ENCODE measurements at places on chromosomes 12 and 14.

DNA sequence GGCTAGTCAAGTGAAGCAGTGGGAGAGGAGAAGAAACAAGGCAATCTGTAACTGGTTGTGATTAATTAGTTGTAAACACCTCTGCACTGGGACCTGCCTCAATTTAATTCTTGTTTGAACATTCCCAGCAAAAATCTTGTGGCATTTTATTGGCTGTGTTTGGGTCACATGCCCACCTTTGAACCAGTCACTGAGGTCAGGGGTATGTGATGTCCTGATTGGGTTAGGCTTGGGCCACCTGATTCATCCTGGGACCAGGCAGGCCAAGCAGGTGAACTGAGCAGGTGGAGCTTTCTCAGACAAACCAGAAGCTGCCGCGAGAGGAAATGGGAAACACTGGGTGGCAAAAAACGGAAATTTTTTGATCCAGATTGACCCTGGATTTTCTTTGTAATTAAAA, 72.5 kb downstream of the NEDD1 start:
- DNase-seq = no peak

- DNase-seq = no peak
Measured at GRCh38 chr14:74840603-74841030, 35.3 kb downstream of the PROX2 start.

GRCh38 chr12:124273630-124274029, 21.3 kb upstream of the RFLNA start:
- DNase-seq = peak; percentile 51

- DNase-seq = peak; percentile 46
Measured at GRCh38 chr14:71855399-71856036, 76.7 kb upstream of the RGS6 start.

DNA sequence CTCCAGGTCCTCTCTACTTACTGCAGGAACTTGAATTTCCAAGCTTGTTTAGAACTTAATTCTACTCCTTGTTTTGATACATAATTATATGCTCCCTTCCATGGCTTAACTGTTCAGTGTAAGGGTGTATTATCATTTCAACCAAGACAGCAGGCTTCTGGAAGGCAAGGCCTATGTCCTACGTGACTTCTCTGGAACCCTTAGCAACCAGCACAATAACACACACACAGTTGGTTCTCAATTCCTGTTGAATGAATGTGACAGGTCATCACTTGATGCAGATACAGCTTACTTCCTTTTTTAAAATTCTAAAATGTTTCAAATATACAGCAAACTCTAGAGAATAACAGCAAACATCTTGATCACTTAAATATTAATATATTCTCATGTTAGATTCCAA, 77.7 kb upstream of the COCH start:
- no peak for DNase-seq

All from NAMALWA (cell line).